ENCODE measurements at places on chromosomes 13 and 19. TPM values are rescaled to one million over a fixed set of nuclear protein-coding genes. Genes with fewer than 3 reads are reported as not detected.
A peak's percentile ranks its signal among the peaks of the same experiment; 100 is the strongest.

The HCST gene
- total RNA-seq, result 75.2 TPM

The PRTN3 gene
- not detected for total RNA-seq

The SULT2A1 gene
- total RNA-seq, result not detected

The MEF2B gene
- 3.1 TPM for total RNA-seq

The ELSPBP1 gene
- total RNA-seq, result not detected

The TUBA3C gene
- total RNA-seq, result not detected

DNA sequence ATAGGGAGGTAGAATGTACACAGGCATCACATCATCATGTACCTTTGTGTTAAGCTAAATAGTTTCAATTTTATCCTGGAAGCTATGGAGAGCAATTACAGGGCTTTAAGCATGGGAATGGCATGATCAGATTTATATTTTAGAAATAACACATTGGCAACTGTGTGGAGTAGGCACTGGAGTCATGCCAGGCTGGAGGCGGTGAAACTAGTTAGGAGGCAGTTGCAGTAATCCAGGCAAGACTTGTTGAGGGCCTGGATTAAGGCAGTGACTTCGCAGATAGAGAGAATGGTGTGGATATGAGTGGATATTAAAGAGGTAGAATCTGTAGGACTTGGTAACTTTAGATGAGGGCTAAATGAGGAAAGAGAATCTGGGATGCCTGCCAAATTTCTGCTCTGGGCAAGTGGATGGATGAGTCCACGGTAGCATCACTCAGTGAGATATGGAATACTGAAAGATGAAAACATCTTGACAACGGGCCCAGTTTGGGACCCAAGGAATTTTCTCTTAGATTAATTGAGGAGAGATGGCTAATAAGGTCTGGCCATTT lies 506.2 kb downstream of the FGF9 start:
- H3K4me3 ChIP-seq, result no peak overlapping the region
- no peak for DNase-seq
- H3K4me1 ChIP-seq, result peaks cover 10% of the 10 kb centered on the region

- no peak overlapping the region for H3K27ac ChIP-seq
- peaks cover 16% of the 10 kb centered on the region for H3K4me1 ChIP-seq
- peaks cover 83% of the 10 kb centered on the region for H3K36me3 ChIP-seq
- DNase-seq, result no peak
- no peaks in the 10 kb centered on the region for H3K27me3 ChIP-seq
- H3K4me3 ChIP-seq, result no peak overlapping the region
Measured at GRCh38 chr19:6417713-6418561, 6.7 kb downstream of the KHSRP start.

- no peak overlapping the region for H3K4me3 ChIP-seq
- peaks cover 7% of the 10 kb centered on the region for H3K27me3 ChIP-seq
- no peaks in the 10 kb centered on the region for H3K36me3 ChIP-seq
- no peak overlapping the region for H3K27ac ChIP-seq
- DNase-seq, result no peak
Measured at GRCh38 chr19:50570997-50571396, 2.8 kb upstream of the LRRC4B start.

DNA sequence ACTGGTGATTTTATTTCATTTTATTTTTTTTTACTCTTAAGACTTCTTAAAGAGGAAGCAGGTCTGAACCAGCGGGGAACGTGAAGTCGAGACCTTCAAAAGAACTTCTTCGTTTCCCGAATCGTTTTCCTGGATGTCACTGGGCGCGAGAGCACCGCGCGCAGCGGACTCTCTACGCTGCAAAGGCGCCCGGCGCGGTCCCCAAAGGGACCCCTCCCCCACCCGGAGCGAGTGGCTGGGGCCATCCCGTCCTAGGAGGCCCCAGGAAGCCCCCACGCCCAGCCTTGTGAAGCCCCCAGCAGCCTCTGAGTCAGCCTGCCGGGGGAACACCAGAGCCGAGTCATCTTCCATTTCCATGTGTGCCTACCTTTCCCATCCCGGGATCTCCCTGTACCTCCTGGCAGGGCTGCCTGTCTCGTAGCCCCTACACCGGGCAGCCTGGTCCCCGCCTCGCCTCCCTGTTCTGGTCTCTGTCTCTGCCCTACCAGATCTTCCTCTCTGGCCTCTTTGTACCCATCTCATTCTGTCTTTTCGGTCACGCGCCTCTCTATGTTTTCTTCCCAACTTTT lies 608 bp downstream of the CD70 start:
- peaks cover 56% of the 10 kb centered on the region for H3K4me1 ChIP-seq
- H3K36me3 ChIP-seq, result no peaks in the 10 kb centered on the region
- H3K27me3 ChIP-seq, result peaks cover 31% of the 10 kb centered on the region

DNA sequence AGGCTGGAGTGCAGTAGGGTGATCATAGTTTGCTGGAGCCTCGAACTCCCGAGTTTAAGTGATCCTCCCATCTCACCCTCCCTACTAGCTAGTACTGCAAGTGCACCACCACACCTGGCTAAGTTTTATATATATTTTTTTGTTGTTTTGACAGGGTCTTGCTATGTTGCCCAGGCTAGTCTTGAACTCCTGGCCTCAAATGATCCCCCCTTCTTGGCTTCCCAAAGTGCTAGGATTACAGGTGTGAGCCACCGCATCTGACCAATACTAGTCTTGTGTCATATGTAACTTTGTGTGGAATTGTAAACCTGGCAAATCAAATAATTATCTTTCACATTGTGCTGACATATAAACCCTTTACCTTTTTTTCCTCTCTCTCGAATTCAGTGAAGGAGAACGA lies 10.2 kb downstream of the HNRNPM start:
- no peaks in the 10 kb centered on the region for H3K27me3 ChIP-seq
- DNase-seq, result no peak
- H3K4me1 ChIP-seq, result peaks cover 87% of the 10 kb centered on the region
- peaks cover 35% of the 10 kb centered on the region for H3K36me3 ChIP-seq
- no peak overlapping the region for H3K4me3 ChIP-seq

DNA sequence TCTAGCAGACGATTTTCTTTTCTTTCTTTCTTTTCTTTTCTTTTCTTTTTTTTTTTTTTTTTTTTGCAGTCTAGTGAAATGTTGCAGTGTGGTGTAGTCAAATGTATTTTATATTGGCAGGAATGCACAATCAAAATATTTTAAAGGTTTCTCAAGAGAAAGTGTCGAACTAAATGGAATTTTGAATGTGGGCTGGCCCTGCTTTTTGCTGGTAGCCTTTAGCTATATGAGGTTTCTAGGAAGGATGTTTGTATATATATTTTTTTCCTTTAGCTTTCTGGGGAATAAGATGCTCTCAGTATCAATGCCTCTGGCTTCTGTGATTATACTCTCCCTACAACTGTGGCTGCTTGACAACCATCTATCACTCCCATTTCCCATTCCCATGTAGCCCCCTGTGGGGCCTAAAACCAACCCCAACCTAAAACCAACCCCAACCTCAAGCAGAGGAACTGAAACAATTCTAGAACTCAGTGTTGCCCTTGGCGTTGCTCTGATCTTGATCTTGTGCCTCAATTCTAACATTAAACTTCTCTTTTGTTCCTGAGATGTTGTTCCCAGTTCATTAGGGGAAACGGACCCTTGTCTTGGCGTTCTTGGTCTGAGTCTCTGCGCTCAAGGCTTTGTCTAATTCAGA lies 27.1 kb downstream of the CYSLTR2 start:
- no peak overlapping the region for H3K27ac ChIP-seq
- H3K4me1 ChIP-seq, result peaks cover 10% of the 10 kb centered on the region
- no peak for DNase-seq
- no peak overlapping the region for H3K4me3 ChIP-seq
- H3K36me3 ChIP-seq, result no peaks in the 10 kb centered on the region

DNA sequence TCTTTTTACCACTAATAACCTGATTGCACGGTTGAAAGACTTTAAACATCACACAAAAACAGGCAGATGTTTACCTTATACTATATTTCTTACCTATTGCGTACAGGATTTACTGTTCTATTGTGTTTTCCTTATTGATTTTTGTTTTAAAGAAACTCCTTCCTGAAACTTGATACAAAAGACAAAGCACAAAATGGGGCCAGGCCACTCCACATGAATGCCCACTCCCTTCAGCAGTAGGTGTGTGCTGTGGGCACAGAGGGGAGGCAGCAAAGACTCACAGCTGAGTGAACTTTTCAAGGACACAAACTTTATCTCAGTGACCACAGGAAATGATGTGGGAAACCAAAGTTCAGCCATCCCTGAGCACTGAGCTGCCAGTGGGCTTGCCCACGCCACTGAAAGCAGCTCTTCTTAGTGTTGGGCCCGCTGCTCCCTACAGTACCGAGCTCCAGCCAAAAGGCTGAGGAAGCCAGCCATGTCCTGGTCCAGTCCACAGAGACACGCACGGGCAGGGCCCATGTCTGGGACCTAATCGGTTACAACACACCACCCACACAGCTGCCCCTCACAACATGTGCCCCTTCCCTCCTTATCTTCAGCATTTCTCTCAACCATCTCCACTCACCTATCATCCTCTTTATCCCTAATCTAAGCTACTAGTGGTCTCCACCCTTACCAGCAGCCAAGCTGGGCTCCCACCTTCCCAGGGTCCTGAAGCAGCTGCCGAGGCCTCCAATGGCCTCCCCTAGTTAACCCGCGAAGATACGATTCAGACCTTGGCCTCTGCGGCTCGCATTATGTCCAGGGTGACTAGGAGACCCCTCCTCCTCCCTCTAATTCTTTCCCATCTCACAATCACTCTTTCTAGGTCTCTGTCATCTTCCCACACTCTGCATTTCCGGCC lies 39.5 kb downstream of the ATP7B start:
- H3K4me3 ChIP-seq, result no peak overlapping the region
- no peak overlapping the region for H3K27ac ChIP-seq
- H3K4me1 ChIP-seq, result peaks cover 33% of the 10 kb centered on the region
- H3K27me3 ChIP-seq, result no peaks in the 10 kb centered on the region
- DNase-seq, result no peak
- H3K36me3 ChIP-seq, result no peaks in the 10 kb centered on the region

DNA sequence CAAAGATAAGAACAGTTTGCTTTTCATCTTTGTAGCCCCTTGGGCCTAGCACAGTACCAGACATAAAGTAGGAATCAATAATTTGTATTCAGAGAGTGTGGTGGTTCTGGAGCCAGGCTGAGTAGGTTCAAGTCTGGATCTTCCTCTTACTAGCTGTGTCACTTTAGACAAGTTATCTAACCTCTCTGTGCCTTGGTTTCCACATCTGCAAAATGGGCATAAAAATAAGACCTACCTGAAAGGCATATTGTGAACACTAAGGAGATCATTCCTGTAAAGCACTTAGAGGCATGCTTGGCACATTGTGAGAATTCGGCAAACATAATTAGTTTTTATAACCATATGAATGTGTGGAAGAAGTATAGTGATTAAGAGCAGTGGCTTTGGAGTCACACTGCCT lies 95.8 kb downstream of the MBNL2 start:
- no peaks in the 10 kb centered on the region for H3K36me3 ChIP-seq
- DNase-seq, result no peak
- H3K27me3 ChIP-seq, result no peaks in the 10 kb centered on the region
- H3K4me3 ChIP-seq, result no peak overlapping the region

GRCh38 chr13:104297075-104297474 lies 1230.9 kb upstream of the SLC10A2 start:
- no peak for DNase-seq
- H3K36me3 ChIP-seq, result no peaks in the 10 kb centered on the region
- H3K4me1 ChIP-seq, result no peaks in the 10 kb centered on the region
- H3K4me3 ChIP-seq, result no peak overlapping the region
- no peaks in the 10 kb centered on the region for H3K27me3 ChIP-seq

DNA sequence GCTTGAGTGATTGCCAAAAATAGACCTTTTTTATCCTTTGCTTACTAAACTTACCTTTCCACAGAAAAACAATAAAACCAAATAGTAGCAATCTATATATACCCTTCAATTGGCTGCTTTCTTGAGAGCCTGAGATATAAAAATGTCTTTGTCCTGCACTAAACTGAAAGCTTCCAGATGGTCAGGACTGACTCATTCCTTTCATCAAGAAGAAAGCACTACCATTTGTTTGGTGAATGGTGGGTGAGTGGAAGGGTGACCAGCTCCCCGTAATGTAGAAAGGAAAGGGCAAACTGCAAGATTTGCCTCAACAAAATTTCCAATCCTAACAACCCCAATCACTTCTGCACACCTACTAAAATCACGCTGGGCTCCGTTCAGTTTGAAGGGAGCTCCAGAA lies 67.8 kb downstream of the SACS start:
- no peak for DNase-seq
- peaks cover 54% of the 10 kb centered on the region for H3K36me3 ChIP-seq
- no peaks in the 10 kb centered on the region for H3K4me1 ChIP-seq
- H3K27me3 ChIP-seq, result no peaks in the 10 kb centered on the region

DNA sequence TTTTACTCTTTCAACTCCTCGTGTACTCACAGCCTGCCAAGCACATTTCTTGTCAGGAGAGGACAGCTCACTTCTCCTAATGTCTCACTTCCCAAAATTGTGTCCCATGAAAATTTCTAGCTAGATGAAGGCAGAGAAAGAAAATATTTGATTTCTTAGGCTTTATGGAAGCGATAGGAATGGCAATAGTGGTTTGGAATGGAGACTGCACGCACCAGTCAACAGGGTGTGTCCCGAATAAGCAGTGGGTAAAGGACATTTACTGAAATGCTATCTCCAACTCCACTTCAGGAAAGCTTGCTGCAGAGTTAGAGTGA lies 321 bp upstream of the ZNF222 start:
- no peaks in the 10 kb centered on the region for H3K27me3 ChIP-seq
- H3K4me1 ChIP-seq, result peaks cover 15% of the 10 kb centered on the region
- peak overlapping the region; percentile 55 for H3K4me3 ChIP-seq
- peaks cover 22% of the 10 kb centered on the region for H3K36me3 ChIP-seq

DNA sequence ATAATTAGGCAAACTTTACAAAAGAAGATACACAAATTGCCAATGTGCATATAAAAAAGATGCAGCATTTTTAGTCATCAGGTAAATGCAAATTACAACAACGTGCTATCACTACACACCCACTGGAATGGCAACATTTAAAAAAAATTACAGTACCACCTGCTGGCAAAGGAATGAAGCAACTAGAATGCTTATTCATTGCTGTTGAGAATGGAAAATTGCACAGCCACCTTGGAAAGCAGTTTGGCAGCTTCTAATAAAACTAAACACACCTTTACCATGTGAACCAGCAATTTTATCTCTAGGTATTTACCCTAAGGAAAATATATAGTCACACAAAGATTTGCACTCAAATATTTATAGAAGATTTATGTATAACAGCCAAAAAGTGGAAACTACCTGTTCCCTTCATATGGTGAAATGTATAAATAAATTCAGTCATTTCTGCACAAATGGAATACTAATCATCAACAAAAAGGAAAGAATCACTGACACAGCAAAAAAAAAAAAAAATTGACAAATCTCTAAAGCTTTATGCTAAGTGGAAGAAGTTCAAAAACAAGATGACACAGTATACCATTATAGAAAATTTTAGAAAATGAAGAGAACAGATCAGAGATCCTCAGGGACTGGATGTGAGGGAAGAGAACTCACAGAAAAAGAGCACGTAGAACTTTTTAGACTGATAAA lies 30.3 kb downstream of the OXGR1 start:
- H3K36me3 ChIP-seq, result no peaks in the 10 kb centered on the region
- H3K4me3 ChIP-seq, result no peak overlapping the region
- H3K27ac ChIP-seq, result no peak overlapping the region

- DNase-seq, result no peak
- H3K4me1 ChIP-seq, result peaks cover 18% of the 10 kb centered on the region
- peak overlapping the region; percentile 35 for H3K4me3 ChIP-seq
- no peaks in the 10 kb centered on the region for H3K27me3 ChIP-seq
- no peaks in the 10 kb centered on the region for H3K36me3 ChIP-seq
- H3K27ac ChIP-seq, result no peak overlapping the region
Measured at GRCh38 chr19:12983091-12983490, 12.2 kb upstream of the NFIX start.
